Left renal cortex interstitium (tissue), 4 donors: ENCODE measurements at places on chromosomes 5 and 9. TPM values are rescaled to one million over a fixed set of nuclear protein-coding genes. Genes with fewer than 3 reads are reported as not detected.

DNA sequence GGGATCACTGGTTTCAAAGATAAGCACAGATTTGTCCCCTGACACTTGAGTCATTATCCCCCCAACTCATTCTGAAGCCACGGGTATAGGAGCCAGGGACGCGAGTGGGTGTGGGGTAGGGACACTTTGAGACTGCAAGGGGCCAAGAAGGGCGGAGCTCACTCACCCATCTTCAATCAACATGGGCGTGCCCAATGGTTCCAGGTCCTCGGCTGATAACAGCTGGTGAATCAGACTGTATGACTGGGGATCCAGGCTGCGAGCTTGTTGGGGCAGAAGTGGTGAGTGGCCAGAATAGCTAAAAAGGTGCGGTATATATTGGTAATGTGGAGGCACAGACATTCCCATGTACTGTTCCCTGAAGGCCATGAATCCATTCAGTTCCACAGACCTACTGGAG, 30.7 kb upstream of the NR5A1 start:
- DNase-seq: no peak

DNA sequence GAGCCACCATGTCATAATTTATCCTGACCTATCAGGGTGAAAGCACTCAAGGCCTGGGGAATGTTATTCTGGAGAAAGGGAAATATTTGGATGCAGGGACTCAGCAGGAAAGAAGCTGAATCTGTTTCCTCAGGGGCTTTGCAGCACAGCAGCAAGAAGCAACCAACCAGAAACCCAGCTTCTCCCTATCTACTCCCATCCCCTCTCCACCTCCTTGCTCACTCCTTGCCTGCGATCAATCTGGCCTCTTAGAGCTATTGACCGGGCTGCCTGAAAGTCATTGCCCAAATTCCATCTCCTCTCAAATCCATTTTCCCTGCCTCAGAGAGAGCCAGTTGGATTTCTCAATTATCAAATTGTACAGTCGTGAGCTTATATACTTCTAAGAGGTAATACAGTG, 542.0 kb upstream of the TRPC7 start:
- DNase-seq: no peak

Gene PTPN3
- 57.4 TPM for polyA plus RNA-seq

Gene BARHL1
- not detected for polyA plus RNA-seq

Gene SAXO1
- polyA plus RNA-seq: 0.14 TPM
